ENCODE measurements at places on chromosomes 5 and 9.

DNA sequence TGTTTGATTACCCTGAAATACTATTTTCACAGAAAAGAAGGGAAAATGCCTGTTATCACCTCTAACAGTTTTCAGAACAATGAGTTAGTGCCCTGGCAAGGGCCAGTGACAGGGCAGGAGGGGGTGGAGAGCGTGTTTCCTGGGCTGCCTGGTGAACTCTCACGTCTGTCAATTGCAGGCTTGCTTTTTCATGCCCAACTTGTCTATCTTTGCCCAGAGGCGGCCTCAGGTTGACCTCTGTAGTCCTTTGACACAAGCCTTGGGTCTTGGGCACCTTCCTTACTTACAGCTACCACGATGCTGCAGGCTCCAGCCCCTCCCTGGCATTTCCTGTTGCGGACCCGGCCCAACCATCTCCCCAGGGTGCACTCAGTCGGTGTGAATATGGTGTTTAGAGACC is 2.2 kb upstream of the CEL start:
- no peak for DNase-seq

DNA sequence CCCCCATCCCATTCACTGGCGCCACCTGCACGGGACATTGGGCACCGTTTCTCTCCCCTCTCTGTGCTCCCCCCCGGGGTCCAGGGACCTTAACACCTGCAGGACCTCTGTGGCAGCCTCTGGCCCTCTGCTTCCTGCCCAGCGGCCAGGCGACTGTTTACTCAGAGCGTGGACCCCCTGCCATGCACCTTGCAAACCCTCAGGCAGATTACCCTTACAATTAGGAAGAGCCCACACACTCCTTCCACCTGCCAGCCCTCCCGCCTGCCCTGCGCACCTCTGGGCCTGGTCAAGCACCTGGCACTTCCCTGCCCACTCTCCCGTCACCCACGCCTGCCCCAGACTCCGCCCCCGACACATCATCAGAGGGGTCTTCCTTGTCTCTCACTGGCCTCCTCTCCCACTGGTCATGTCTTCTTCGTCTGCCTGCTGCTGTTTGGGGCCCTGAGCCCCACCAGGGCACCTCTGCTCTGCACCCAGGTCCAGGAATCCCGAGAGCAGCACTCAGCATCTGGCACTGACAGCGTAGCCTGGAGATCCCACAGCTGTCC is 281.3 kb upstream of the IRX4 start:
- no peak for DNase-seq

DNA sequence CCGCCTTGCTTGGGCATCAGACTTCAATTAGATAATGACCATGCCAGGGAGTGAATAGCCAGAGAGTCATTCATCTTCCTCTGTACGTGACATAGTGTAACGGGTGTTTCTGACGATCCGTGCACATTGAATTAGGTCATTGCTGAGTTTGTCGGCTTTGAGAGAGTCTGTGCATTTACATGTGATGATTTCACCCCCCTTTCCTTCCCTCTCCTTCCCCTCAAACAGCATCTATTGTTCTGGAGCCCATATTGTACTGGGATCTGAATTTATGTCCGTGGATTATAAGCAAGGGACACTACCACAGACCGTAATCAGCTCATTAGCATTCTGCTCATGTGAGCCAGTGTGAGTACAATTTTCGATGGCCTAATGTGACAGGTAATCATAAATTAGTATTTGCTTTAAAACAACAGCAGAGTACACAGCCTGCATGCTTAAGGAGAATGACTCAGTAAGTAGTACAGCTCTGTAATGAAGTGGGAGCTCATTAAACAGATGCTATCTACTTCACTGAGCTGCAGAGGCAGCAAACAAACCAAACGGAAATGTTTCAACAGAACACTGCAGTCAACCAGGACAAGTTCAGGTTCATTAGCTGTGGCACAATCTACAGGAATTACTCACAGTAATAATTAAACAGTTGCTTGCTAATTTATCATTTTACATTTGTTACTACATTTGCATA is 302.1 kb downstream of the CSNK1G3 start:
- DNase-seq, result no peak

DNA sequence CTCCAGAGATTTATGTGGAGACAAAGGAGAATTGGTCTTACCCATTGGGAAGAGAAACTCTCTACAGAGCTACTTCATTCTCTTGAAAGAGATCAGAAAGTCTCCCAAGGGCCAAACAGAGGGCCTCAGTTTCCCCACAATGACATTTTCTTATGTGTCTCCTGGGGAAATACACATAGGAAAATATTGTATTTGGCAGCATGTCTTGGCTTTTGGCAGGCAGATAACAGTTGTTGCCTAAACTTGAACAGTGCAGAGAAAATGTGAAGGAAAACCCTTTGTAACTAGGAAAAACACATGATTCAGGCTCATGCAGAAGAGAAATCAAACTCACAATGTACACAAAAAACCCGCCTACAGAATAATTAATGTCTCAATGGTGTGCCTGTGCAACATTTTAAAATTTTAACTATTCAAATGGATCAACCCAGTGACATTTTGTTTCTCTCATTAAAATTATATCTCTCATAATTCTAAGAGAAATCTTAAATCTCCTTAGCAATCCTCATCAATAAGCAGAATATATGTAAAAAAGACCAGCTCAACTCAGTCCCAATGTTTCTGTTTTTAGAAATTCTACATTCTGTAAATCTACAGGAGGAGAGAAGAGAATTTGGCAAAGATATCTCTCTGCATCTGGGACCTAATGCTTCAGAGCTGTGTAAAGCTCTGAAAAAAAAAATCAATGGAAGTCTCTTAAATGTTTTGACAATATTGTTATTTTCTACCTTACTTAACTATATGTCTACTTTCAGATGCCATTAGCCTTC is 205.1 kb downstream of the ADAMTSL1 start:
- DNase-seq, result no peak

GRCh38 chr9:136291306-136292025 is 12.4 kb downstream of the CCDC187 start:
- no peak for DNase-seq

GRCh38 chr5:164581889-164582288 is 1076.5 kb downstream of the MAT2B start:
- no peak for DNase-seq

DNA sequence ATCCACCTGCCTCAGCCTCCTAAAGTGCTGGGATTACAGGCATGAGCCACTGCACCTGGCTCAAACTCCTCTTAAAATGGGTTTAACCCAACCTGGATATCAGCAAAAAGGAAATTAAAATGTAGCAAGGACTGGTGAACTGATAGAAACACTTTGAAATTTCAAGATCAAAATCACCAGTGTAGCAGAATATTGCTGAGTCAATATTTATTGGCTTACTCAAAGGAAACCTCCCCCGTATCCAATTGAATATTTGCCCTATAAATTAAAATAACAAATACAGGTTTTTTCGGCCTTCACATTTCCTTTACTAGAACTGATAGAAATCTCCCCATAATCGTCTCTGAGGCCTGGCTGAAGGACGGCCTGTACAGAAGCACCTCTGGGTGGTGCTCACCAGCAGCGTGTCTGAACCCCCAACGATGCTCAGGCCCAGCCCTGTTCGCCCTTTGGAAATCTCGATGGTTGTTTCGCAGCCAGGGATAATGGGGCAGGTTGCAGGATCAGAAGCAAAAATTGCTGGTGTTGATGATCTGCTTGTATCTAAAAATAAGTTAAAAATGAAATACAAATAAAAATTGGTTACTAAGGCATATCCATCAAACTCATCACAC is 156.6 kb downstream of the MPDZ start:
- DNase-seq, result no peak

GRCh38 chr5:84086511-84086910 is 298.2 kb downstream of the EDIL3 start:
- no peak for DNase-seq

GRCh38 chr5:139867109-139867508 is 71.5 kb downstream of the PSD2 start:
- DNase-seq, result no peak
